Psoas muscle (tissue), 8 donors: ENCODE measurements at places on chromosomes 3 and 15.
A peak's percentile ranks its signal among the peaks of the same experiment; 100 is the strongest.

- DNase-seq: no peak
These were observed 16.9 kb downstream of the CD47 start for GRCh38 chr3:108073764-108074431.

GRCh38 chr3:88192631-88193030, 42.9 kb downstream of the C3orf38 start:
- DNase-seq: no peak

- peak; percentile 30 for DNase-seq
These were observed 921 bp downstream of the LMLN start for GRCh38 chr3:197960694-197961581.

DNA sequence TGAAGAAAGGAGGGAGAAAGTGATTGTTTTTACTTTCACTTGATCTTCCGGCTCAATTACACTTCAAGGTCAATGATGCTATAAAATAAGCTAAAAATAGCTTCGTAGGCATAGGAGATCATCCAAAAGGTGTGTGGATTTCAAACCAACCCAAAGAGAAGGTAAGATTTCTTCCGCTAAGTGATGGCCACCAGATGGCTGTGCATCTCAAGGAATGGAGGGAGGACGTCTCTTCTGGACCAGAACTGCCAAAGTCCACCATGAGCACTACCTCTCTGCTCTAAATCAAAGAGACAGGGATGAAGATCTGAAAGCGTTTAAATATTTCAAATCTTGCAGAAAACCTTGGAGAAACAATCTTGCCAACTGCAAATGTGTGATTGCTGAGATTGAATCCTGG, 199.1 kb upstream of the ZPLD1 start:
- DNase-seq: no peak

DNA sequence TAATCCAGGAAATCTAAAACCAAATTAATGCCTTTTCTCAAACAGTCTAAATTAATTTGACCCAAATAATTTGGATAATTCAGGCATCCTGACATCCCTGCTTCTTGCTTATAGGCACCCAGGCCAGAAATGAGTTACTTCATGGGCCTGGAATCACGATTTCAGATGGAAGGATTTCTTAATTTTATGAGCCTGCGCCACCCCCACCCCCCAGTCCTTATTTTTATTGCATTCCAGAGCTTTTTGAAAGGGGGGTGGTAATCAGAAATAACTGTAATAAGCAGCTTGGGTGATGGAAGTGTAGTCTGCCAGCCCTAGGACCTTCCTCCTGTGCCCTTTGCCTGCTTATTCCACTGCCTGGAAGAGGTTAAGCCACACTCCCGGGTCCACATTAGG, 1.3 kb downstream of the AP2M1 start:
- no peak for DNase-seq

GRCh38 chr3:193702967-193703366, 110.0 kb downstream of the OPA1 start:
- DNase-seq: no peak

- peak; percentile 68 for DNase-seq
These were observed 98.2 kb upstream of the CHD2 start for GRCh38 chr15:92801774-92802464.

DNA sequence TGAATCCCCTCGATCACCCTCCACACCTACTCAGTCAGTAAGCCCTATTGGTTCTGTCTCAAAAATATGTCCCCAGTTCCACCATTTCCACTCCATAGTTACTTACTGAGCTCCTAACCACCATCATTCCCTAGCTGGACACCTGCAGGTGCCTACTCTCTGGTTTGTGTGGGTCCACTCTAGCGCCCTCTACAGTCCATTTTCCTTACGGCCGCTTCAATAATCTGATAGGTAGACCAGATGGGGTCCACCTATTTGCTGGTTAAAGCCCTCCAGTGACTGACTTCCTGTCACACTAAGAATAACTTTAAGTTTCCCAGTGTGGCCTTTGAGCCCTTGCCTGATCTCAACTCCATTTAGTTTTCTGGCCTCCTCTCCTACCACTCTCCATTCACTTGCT, 5.0 kb downstream of the GXYLT2 start:
- no peak for DNase-seq

DNA sequence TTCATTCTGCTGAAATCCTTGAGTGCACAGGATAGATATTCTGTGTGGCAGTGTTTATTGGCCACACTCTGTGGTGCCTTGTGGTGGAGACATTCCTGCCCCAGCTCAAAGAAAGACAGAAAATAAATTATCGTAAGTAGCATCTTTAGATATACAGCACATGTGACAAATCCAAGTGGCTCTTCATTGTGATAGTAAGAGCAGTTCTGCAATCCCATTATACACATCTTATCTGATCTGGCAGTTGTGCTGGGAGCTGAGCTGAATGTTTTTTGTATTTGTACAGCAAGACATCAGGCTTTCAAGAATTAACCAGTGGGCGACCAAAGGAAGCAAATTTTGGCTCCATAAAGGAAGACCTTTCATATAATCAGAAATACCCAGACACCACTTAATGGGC, 235.3 kb upstream of the MRPL3 start:
- DNase-seq: no peak

DNA sequence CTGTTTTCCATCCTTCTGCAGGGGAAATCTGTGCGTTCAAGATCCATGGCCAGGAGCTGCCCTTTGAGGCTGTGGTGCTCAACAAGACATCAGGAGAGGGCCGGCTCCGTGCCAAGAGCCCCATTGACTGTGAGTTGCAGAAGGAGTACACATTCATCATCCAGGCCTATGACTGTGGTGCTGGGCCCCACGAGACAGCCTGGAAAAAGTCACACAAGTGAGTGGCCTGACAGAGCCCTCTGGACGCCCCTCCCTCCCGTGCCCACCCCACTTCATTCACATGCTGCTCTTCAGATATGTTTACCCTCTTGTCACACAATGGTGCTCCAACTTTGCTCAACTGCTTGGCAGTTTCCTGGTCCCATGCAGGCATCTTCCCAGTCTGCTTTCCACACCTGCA, 274.3 kb upstream of the TRIM42 start:
- DNase-seq: no peak

- DNase-seq: no peak
These were observed 670 bp downstream of the PRKCI start for GRCh38 chr3:170222647-170223541.

- DNase-seq: no peak
These were observed 35.8 kb downstream of the ST8SIA2 start for GRCh38 chr15:92429378-92430068.

DNA sequence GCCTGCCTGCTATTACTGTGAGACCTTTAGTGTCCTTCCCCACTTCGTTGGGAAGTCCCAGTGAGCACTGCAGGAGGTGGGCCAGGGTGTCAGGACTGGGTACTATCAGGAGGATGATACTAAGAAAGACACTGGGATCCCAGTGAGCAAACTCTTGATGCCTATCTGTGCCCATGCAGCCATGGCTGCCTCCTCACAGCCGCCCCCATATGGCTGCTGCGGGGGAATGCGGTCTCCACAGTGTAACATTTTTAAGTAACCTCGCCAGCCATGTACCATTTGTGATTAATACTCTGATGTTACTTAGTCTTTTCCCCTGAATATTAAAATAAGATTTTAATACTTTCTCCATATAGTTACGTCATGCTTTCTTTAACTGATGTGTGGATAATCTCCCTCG, 312.2 kb downstream of the RYR3 start:
- DNase-seq: no peak
